CD4-positive, alpha-beta T cell treated with Interferon alpha-2 for 1 hour (primary cell): ENCODE measurements at places on chromosomes 4 and X.

DNA sequence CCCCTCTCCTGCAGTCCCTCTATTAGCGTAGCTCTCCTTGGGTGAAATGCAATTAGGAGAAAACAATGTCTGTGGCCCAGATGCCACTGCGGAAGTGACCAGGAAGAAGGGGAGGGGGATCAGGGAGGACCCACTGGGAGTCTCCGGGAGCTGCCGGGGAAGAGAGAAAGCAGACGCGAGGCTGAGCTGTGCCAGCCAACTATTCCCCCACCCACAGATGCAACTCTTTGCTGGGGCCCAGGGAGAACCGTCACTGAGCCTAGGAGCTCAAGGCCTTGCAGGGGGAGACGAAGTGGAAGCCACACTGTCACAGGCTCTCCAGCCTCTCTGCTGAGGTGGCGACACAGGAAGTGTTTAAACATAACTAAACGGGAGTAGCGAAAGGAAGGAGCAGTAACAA is 149.2 kb downstream of the BCOR start:
- DNase-seq: no peak

DNA sequence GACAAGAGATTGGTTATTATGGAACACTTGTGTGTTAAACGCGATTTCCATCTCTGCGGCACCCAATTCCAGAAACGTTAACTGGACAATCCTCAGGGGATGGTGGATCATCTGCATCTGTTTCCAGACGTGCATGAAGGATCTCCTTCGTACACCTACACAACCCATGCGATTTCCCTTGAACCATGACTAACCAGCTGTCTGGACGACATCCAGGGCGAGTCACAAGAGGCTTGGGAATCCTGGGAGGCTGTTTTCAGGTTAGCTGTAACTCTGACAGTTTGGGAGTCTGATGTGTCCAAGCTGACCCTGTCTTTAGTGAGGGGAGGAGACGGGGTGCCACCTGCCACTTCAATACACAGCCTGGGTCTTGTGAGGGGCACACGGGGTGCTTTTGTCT is 84.5 kb downstream of the GATB start:
- DNase-seq: no peak

GRCh38 chr4:97074531-97074930 is 1068.7 kb downstream of the STPG2 start:
- no peak for DNase-seq

GRCh38 chr4:40333921-40334352 is 1.2 kb upstream of the CHRNA9 start:
- no peak for DNase-seq

DNA sequence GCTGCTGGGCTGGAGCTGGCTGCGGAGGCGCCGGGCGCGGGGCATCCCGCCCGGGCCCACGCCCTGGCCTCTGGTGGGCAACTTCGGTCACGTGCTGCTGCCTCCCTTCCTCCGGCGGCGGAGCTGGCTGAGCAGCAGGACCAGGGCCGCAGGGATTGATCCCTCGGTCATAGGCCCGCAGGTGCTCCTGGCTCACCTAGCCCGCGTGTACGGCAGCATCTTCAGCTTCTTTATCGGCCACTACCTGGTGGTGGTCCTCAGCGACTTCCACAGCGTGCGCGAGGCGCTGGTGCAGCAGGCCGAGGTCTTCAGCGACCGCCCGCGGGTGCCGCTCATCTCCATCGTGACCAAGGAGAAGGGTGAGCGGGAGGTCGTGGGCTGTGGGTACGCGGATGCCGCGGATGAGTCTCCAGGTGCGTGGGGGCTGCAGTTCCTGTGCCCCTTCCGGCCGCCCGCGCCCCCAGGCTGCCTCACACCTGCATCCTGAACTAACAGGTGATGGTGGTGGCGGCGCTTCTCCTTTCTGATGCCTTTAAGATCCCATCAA is 499 bp downstream of the CYP2U1 start:
- peak; percentile 26 for DNase-seq

DNA sequence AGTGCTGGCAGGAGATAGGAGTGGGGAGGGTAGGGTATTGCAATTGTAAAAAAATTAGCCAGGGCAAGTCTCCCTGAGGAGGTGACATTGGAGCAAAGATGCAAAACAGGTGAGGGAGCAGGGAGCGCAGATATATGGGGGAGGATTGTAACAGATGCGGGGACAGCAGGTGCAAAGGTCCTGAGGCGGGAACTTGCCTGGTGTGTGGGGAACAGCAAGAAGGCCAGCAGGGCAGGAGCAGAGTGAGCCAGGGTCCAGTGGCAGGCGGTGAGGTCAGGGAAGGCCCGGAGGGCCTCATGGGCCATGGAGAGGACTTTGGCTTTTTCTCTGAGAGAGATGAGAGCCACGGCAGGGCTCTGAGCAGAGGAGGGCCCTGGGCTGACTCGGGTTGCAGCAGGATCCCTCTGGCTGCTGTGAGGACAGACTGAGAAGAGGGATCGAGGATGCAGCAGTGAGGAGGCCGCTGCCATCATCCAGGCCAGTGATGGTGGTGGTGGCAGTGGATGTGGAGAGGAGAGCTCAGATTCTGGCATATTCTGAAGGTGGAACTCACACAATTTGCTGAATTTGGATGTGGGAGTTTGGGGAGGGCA is 6.2 kb downstream of the PORCN start:
- no peak for DNase-seq

- DNase-seq: no peak
Observed at GRCh38 chr4:100372432-100372831, 145.4 kb downstream of the EMCN start.

DNA sequence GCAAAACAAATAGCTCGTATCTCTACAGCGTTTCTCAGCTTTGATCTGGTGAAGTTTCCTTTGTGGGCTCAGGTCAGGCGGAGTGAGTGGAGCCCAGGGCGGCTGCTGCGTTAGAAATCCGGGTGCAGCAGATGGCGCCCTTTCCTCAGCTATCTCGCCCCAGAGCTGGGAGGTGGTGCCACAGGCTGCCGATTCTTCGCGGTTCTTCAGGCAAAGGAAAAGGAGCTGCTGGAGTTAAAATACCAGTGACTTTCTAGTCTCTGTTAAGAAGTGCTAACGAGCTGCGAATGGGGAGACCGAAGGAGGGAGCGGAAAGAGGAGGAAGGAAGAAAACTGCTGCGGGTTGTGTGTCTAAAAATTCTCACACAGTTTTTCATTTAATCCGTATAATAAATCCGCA is 114.6 kb downstream of the CPE start:
- peak; percentile 59 for DNase-seq

GRCh38 chrX:66016905-66017658 is 22.8 kb downstream of the VSIG4 start:
- no peak for DNase-seq

- no peak for DNase-seq
Observed at GRCh38 chr4:162700815-162701361, 465.8 kb downstream of the NAF1 start.

GRCh38 chr4:1996866-1997611 is 11.7 kb downstream of the NELFA start:
- no peak for DNase-seq

- no peak for DNase-seq
Observed at GRCh38 chrX:127884921-127885320, 167.3 kb downstream of the ACTRT1 start.

DNA sequence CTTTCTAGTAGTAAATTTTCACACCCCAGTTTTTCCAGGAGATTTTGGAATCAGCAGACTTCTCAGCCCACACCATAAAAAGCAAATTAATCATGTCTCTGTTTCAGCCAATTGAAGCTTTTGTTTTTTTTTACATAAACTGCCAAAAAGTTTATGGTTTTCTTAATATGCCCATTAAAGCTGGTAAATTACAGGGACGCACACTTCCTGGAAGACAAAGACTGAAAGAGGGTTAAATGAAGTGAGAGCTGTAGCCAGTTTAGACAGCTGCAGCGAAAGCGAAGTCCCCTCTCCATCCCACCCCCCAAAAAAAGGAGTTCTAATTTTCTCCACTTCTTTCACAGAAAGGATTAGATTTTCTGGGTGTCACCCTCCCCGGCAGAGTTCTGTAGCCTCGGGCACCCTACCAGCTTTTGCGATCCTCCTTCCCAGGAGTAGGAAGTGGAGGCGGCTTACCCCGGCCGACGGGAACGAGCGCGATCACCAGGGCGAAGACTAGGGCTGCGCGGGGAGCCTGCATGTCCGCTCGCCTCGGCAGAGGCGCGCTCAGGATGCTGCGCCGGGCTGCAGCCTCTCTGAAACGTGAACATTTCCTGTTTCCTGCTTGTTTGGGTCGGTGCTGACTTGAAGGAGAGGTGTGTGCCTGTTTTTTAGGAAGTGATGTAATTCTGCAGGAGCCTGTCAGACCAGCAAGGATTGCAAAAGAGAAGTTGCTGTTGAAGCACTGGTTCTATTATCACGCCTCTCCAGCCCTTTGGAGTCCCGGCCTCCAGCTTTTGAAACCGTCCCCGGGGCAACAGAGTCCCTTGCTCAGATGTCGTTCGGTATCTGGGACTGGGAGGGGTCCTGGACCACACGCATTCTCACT is at the start of gene TMEM154:
Gene TMEM154 (minus strand): TSS at position 584 of the 868 bp plus-strand sequence. CDS start 64 bp downstream, at position 520.
- DNase-seq: peak; percentile 78

- DNase-seq: no peak
Observed at GRCh38 chr4:69910016-69910782, 20.7 kb upstream of the CSN1S1 start.

DNA sequence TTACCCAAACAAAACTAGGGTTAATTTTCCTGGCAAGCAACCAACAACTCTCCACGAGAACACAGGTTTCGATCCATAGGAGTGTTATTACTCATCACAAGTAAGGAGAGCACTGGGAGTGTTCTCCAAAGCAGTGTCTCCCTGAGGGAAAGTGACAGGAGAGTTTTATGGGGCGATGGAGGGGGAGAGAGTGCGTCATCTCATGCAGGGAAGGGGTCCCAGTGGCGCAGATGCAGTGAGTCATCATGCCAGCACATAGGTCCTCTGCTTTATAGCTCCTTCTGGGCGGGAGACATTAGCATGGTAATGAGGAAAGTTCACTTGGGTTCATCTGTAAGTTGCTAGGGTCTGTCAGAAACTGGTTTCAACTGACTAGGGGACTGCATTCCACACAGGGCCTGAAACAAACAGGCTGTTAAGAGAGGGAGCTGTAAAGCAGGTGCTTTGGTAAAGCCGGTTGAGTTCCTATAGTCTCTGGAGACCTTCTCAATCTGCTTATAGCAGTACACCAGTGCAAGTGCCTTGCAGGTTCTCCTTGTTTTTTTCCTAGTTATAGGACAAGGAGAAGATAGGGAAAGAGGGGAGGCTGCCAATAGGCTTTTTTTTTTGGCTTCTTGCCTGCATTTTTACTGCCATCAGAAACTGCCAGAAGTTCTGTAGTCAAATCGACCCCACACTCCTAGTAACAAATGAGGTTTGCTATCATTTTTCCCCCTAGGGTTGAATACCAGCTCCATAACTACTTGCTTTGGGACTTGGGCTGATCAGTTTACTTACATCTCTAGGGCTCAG is 12.8 kb upstream of the BOD1L1 start:
- DNase-seq: no peak

DNA sequence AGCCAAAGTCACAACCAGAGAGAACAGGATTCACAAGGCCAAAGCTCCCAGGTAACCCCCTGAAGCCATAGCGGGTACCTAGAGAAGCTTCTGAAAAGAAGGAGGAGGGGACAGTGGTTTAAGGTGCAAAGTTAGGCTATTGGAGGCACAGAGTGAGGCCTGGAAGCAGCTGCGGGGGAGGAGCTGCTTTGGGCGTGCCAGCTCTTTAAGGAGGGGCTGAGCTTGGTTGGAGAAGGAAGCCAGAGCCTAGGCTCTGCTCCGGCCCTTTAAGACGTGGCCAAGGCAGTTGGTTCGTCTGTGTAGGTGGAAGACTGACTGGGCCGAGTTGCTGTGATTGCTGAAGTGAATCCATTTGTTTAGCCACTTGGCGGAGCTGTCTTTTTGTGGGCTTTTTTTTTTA is 1.5 kb downstream of the KLF8 start:
- no peak for DNase-seq

DNA sequence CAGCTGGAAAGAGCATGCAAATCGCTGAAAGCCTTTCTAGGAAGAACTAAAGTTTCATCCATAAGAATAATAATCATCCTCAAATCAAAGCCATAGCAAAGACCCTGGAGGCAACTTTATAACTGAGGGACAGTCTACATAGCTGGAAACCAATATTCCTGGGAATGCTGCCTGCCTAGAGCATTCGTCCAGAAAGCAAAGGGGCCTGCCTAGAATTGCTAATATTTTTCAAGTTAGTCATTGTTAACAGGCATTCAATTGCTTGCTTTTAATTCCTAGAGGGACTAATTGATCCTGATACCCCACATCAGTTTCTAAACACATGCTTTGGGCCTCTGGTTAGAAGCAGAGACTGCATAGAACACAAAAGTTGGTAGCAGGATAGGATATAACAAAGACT is 4.2 kb upstream of the PPARGC1A start:
- no peak for DNase-seq

DNA sequence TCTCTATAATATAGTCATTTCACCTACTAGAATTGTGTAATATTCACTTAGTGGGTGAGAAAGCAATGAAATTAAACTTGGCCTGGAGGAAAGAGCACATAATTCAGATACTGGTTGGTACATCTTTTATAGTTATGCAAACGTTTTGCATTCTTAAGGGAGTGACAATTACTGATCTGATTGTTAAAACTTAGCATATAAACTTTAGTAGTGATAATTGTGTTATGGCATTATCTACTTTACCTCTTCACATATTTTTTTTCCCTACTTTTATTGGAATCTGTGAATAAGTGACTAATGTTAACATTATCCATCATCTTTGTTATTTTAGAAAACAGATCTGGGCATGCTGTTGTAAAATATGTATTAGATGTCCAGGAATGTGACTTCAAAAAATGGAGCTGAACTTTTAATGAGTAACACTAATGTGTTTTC is 217.4 kb upstream of the GIMD1 start:
- DNase-seq: no peak

- no peak for DNase-seq
Observed at GRCh38 chr4:112361181-112361791, 64.1 kb downstream of the ALPK1 start.

DNA sequence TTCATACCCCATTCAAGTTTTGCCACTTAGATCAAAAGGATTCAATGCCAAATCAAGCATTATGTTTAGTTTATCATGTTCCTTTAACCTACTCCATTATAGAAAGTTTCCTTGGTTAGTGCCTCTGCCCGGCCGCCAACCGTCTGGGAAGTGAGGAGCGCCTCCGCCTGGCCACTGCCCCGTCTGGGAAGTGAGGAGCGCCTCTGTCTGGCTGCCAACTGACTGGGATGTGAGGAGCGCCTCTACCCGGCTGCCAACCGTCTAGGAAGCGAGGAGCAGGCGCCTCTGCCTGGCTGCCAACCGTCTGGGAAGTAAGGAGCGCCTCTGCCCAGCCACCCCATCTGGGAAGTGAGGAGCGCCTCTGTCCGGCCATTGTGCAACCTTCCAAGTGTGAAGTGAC is 36.3 kb upstream of the PDGFRA start:
- DNase-seq: no peak
